ENCODE measurements at places on chromosomes 12 and 14. TPM values are rescaled to one million over a fixed set of nuclear protein-coding genes. Genes with fewer than 3 reads are reported as not detected.

The DNAI7 gene
- 2.3 TPM for total RNA-seq

The TMEM132D gene
- not detected for total RNA-seq

The PPFIA2 gene
- total RNA-seq, result 0.35 TPM

The MYF6 gene
- total RNA-seq, result not detected

The TAS2R50 gene
- not detected for total RNA-seq

The CAPS2 gene
- total RNA-seq, result 11.4 TPM
